Fibroblast of gingiva (primary cell): ENCODE measurements at places on chromosomes 3 and 15.

- peak; percentile 71 for DNase-seq
These were observed 109.7 kb upstream of the GADL1 start for GRCh38 chr3:31004025-31004678.

- no peak for DNase-seq
These were observed 3.3 kb upstream of the THSD4 start for GRCh38 chr15:71111950-71112349.

GRCh38 chr3:179760944-179761343, 108.1 kb downstream of the USP13 start:
- peak; percentile 51 for DNase-seq

GRCh38 chr15:52783929-52784798, 6.0 kb downstream of the ONECUT1 start:
- DNase-seq, result no peak

GRCh38 chr15:37921527-37922385, 12.7 kb upstream of the TMCO5A start:
- DNase-seq, result peak; percentile 6
